Vagina (tissue), 2 donors: ENCODE measurements at places on chromosomes 7 and 10. TPM values are rescaled to one million over a fixed set of nuclear protein-coding genes. Genes with fewer than 3 reads are reported as not detected.

DNA sequence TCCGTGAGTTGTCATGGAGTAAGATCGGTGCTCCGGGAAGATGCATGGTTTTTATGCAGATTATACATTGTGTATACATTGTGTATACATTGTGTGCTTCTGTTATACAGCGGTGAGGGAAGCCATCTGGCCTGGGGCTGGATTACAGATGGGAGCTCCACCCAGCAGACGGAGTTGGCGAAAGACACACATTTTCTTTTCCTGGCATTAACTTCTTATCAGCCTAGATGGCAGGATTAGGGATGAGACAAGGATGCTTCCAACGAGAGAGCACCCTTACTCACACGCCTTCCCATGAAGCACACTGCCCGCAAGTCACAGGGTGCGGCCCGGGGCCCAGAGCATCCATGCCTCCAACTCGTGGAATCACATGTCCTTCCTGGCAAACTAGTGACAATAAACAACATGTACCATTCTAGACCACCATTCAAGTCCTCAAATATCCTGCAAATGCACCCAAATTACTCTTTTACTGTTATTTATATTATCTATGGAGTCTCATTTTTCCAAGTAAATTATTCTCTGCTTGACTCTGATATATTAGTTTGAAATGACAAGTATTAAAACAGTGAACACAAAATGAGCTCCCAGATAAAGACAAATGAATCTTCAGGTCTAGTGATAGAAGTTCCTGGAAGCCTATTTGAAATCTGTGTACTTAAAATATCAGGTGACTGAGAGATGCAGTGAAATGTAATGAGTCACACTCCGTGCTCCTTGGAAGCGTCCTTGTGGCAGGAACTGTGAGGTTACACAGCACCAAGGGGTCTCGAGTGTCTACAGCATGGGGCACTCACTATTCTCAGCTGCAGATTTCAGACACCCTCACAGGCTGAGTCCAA lies 29.8 kb upstream of the PPP2R2D start:
- no peak for DNase-seq

Gene SUN3
- total RNA-seq = not detected

Gene FRA10AC1
- 15.7 TPM for total RNA-seq

Gene SLC26A5
- not detected for total RNA-seq

- DNase-seq = no peak
Measured at GRCh38 chr10:26216585-26217395, at the start of gene GAD2. GAD2 (plus strand) TSS chr10:26216774; CDS start chr10:26216810, 36 bp downstream.

DNA sequence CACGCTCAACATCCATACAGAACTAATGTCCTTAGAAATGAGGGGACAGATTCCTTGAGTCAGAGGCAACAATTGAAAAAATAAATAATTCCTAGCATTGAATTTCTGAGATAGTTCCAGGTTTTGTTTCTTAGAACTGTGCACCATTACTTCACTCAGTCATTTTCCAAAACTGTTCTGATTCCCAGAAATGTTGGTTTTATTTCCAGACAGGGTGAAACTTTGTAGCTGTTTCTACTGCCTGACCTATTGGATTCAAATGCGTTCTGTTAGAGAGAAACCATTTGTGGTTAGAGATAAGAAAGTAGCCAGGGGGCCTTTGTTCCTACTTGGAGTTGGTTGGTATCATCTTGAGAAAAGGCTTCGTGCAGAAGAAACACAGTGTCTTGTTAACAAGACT lies 8.1 kb upstream of the DEPP1 start:
- no peak for DNase-seq

DNA sequence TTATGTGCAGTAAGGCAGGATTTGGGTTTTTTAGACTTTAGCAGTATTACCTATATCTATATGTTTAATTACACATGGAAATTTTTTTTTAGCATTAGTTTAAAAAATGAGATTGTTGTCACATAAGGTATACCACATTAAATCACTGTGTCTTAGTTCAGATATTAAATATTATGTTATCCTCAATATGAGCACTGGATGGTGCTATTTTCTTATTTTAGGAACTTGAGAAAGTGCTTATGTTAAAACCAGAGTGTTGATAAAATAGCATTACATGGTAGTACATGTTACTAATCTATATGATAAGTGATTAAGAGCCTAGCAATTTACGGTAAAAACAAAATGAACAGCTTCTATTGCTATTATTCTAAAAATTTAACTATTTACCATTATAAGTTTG lies 28.8 kb downstream of the MIOS start:
- no peak for DNase-seq

Gene JAKMIP3
- 0.49 TPM for total RNA-seq

GRCh38 chr10:88926566-88927415 lies 25.8 kb downstream of the ACTA2 start:
- no peak for DNase-seq

DNA sequence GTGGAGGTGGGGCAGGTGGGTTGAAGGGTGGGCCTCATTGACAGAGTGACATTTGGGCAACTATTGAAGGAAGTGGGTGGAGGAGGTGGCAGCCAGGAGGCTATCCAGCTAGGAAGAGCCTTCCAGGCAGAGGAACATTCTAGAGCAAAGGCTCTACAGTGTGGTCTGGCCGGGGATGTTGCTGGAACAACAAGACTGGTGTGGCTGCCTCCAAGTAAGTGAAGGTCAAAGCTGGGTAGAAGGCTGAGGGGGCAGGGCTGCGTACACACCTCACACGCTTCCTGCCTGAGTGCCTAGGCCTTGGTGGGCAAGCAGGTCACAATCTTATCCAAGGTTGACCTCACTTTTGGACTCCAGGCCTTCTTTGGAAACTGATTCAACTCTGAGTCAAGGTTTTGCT lies 6.6 kb downstream of the CPA1 start:
- no peak for DNase-seq

DNA sequence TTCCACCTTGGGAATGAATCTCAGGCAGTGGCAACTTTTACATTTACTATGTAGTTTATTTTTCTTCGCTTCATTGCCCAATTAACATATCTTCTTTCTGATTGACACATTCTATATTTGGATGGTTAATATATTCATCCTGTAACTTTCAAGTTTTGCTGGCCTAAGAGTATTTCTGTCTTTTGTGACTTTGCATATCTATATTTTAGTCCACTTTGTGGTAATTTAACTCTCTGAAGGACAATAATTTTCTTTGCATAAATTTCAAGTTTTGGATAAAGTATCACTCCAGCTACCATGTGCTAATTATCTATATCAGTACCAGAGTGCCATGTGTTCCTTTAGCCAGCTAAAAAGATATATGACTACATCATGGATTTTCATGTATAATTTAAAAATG lies 151.5 kb upstream of the KAT6B start:
- DNase-seq = no peak

Gene FAM221A
- total RNA-seq = 4.7 TPM

GRCh38 chr10:132742167-132742836 lies 43.6 kb downstream of the NKX6-2 start:
- DNase-seq = no peak

DNA sequence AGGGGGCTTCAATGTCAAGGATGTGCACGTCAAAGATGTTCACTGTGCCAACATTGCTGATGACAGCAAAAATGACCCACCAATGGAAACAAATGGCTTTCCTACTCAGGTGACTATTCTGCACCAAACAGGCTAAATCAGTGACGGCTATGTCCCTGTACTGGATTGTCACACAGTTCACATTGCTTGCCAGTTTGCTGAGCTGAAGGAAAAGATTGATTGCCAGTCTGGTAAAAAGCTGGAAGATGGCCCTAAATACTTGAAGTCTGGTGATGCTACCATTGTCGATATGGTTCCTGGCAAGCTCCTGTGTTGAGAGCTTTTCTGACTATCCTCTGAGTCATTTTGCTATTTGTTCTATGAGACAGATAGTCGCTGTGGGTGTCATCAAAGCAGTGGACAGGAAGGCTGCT lies 202.2 kb upstream of the ETV1 start:
- no peak for DNase-seq

Gene CHRM2
- 1.2 TPM for total RNA-seq

- no peak for DNase-seq
Measured at GRCh38 chr10:74881253-74881884, 55.0 kb downstream of the KAT6B start.

Gene ENTPD1
- total RNA-seq = 17.7 TPM

DNA sequence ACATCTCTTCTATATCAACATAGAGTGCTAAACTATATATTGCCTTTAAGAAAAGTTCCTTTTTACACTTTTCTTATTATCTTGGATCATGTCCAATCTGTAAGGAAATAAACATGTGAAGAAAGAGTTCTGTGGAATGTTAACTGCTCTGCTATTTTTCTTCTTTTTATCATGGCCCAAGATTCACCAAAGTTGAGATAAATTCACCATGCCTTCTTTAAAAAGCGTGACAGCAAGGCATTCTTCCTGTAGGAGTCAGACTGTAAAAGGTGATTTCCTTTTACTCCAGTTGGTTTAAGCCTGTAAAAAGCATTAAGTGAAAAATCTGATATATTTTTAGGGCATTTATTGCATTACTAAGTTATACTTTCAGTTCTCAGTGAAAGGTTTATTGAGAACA lies 165.7 kb upstream of the FZD1 start:
- DNase-seq = no peak

DNA sequence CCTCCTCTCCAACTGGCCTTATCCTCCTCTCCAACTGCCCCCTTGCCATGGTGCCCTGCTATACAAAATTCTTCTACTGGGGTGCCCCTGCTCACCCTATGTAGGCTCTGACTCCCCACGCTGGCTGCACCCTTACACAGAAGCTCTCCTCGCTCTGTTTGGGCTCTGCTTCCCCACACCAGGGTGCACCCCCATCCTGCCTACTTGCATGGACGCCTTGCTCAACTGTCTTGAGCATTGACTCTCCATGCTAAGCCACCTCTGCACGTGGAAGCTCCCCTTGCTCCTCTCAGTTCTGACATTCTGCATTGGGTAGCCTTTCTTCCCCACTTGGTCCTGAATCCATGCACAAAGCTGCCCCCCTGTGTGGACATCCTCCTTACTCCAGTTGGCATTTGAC lies 231.1 kb downstream of the GFRA1 start:
- DNase-seq = peak; percentile 82

Gene WBP1L
- total RNA-seq = 80.8 TPM
